ENCODE measurements at places on chromosomes 1 and 21.

DNA sequence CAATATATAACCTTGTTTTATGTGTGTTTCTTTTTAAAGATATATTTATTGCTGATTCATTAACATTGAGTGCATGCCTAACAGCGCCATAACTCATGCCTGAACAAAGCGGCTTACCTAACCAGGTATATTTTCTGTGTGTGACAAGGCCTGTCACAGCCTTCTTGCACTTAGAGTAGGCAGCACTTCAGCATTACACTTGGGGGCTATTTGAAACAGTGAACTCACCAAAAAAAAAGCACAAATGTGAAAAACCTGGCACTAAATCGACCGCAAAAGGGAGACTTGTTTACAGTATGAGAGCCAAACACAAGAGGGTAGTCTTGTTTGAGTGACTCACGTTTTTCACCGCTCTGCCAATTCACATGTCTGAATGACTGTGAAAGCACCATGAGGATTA lies 111.7 kb downstream of the DISP1 start:
- DNase-seq: peak; percentile 19

DNA sequence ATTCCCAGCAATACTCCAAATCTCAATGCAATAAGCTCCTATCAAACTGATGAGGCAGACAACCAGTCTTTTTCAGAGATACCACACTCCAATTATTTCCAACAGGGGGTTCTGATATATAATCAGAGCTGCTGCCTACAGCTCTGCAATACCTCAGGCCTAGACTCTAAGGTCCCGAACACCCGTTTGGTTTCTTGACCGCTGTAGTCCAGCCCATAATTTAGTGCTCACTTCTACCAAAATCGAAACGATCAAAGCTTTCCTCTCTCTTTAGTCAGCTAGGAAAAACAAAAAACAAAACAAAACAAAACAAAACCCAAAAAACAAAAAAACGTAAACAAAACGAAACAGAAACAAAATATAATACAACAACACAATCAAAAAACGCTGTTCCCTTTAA lies 453.0 kb downstream of the NEGR1 start:
- no peak for DNase-seq

GRCh38 chr1:246647113-246647512 lies 77.1 kb upstream of the SCCPDH start:
- DNase-seq: no peak

DNA sequence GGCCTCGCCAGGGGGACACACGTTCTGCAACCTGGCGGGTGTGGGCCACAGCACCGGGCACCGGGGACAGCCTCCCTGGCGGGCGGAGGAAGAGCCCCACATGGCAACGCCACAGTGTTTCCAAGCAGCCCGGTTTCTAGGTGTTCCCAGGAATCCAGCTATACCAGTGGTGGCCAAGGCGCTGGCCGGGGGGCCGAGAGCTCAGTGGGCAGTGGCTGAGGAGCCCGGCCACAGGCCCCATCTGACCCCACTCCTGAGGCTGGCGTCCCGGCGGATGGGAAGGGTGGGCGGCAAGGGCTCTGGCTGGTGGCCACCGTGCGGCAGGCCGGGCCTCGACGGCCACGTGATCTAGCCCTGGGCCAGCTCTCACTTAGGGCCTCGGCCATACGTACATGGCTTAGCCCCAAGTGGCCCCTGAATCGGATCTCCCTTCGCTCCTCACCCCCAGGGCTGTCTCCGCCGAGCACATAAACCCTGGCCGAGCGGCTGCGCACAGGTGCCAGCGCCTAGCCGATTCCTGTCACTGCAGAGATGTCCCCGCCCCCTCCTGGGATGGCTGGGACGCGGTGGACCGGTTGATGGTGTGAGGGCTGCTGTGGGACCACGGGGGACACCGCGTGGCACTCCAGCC lies 68.7 kb downstream of the MORN1 start:
- no peak for DNase-seq

GRCh38 chr21:33155422-33155821 lies 74.3 kb upstream of the IFNAR2 start:
- no peak for DNase-seq

DNA sequence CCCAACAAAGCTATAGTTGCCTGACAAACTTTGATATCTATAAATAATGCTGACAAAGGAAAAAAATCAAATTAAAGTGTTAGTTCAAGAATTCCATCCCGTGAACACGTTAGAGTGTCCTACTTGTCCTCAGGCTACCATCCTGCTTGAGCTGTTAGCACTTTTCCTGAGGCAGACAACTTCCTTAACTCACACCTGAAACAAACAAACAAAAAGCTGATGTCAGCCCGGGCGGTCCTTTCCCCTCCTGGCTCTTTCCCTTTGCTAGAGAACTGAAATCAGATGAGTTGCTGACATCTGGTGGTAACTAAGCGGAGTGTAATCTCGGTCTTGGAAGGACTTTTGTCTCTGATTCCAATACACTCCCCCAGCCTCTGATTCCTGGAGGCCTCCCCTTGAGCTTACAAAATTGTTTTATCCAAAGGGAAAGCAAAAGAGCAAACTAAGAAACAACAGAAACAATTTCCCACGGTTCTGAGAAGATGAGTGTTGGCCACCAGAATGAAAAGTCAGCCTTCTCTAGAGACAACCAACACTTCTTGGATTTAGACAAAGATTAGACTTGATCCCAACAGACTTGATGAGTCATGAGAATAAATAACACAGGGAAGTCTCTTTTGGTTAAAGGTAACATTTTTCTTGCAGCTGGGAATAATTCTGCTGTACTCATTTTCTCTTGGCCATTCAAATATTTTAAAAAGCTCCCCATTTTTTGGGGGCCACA lies 135.4 kb downstream of the PROX1 start:
- DNase-seq: peak; percentile 76

DNA sequence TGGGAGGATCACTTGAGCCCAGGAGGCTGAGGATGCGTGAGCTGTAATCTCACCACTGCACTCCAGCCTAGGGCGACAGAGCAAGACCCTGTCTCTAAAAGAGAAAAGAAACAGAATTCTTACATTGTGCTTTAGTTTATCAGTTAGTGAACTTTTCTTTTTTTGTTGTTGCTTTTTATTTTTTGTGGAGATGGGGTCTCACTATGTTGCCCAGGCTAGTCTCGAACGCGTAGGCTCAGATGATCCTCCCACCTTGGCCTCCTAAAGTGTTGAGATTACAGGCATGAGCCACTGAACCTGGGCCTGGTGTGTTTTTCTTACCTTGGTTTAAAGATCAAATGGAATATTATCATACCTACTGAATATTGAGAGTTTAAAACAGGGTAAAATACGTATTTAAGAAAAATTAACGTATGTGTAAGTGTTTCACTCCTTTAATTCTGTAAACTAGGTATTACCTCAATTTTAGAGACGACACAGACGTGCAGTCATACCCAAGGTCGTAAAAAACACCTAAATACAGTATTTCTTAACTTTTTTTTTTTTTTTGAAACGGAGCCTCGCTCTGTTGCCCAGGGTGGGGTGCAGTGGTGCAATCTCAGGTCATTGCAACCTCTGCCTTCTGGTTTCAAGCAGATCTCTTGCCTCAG lies 39.6 kb downstream of the KIF1B start:
- DNase-seq: no peak

DNA sequence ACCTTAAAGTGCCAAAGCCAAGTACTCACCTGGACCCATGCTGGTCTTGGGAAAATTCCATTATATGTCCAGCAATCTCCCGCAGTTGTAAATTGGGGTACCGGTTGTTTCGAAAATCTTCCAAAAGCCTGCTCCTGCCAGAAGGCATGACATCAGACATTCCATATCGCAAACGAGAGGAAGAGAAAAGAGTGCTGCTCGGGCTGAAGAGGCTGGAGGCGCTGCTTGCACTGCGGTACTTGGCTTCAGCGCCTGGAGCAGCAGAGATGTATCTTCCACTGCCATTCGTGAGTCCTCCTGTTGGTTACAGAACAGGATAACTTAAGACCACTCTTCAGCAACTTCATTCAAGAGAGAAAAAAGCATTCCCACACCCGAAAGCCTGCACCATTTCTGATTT lies 45.1 kb upstream of the SDC3 start:
- no peak for DNase-seq

- DNase-seq: no peak
Measured at GRCh38 chr1:94634977-94635416, 93.4 kb upstream of the F3 start.

GRCh38 chr21:25862596-25862995 lies 127.8 kb downstream of the GABPA start:
- DNase-seq: no peak

- no peak for DNase-seq
Measured at GRCh38 chr21:43190951-43191350, 22.1 kb downstream of the CRYAA start.

GRCh38 chr21:17371450-17371849 lies 141.4 kb upstream of the CXADR start:
- DNase-seq: no peak

DNA sequence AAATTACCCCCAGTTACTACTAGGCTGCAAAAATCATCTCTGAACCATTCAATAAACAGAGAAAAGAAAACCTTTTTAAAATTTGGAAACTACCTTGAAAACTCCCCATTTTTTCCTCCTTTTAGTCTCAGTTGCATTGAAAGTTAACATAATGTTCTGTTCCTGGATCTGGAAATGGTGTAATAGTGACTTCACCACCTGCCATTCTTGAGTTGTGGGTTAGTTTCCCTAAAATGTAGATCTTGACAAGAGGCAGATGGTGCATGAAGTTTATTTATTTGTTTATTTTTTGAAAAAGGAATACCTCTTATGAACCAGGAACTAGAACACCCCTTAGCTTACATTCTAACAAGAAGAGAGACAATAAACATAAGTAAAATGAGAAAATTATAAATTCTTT lies 72.8 kb downstream of the ATF6 start:
- DNase-seq: no peak

DNA sequence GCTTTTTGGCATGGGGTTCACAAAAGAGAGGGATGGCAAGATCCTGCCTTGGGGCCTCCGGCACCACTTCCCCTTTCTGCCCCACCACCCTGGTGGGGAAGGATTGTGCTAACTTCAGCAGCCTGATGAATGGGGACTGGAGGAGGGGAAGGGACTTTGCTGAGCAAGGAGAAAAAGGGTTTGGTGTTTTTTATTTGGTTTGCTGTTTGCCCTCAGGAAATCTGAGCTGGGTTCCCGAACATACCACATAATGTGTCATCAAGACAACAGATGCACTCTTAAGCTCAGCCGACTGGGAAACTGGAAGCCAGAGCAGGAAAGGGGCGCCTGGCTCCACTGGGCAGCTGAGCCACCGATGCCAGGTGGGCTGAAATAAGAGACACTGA lies 19.8 kb downstream of the OLFML2B start:
- DNase-seq: no peak

DNA sequence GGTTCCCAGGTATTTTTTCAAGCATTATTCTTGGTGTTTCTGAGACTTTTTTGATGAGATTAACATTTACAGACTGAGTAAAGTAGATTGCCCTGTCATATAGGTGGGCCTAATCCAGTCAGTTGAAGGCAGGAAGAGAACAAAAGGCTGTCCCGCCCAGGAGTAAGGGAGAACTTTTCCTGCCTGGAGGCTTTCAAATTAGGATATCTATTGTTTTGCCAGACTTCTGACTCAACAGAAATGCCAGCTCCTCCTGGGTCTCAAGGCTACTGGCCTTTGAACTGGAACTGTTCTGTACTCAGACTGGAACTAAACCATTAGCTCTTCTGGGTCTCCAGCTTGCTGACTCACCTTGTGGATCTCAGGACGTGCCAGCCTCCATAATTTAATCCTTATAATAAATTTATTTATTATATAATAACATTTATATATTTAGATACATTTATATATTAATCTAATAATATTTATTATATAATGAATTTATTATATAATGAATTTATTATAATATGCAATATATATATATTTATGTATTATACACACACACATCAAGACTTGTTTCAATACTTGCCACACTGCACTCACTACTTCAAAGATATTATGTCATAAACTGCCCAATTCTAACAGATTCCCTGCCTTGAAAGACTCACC lies 510.8 kb upstream of the B3GALT2 start:
- DNase-seq: no peak

DNA sequence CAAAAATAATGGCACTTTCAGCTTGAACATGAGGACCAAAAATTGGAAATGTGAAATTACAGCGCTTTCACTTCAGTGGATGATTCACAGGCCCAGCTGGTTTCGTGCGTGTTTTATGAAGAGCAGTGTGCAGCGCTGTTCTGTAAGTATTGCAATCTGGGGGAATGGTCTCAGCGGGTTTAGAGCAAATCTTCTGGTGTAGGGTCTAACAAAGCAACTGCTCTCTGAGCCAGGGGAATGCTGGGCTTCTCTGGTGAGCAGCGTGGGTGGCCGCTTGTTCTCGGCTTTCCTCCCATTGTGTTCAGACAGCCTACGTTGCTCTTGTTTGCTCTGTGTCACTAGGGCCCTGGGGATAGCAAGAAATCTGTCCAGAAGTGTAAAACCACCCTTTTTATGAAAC lies 42.4 kb upstream of the GADD45A start:
- DNase-seq: no peak

- DNase-seq: no peak
Measured at GRCh38 chr1:29413661-29414060, 177.3 kb downstream of the PTPRU start.

DNA sequence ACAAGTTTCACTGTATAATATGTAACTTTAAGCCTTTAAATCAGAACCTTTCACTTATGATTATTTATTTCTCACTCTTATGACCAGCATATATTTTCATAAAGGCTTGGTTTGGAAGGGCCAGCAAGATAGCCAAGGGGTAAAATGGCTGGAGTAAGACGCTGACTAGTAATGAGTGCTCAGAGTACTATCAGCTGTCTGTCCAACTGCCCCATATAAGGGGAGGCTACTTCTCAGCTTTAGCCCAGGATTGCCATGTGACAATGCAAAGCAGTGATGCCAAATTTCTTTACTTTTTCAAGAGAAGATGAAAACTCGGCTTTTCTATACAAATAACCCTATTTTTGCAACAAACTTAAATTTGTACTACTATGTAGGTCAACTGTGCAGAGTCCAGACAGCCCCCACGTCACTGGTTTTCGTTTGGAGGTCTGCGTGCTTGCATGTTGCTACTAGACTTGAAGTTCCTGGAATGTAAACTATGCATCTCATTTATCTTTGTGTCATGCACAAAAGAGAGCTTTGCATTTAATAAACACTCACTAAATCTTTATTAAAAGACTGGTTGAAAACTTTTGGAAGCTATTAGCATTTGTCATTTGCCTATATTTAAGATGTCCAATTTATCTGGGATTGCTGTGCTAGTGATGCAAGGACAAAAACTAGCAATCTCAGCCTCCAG lies 110.4 kb downstream of the TNFSF18 start:
- DNase-seq: no peak

- DNase-seq: peak; percentile 45
Measured at GRCh38 chr1:54944610-54945392, 35.6 kb upstream of the TMEM61 start.

- no peak for DNase-seq
Measured at GRCh38 chr1:24558902-24559791, 3.3 kb downstream of the NCMAP start.

DNA sequence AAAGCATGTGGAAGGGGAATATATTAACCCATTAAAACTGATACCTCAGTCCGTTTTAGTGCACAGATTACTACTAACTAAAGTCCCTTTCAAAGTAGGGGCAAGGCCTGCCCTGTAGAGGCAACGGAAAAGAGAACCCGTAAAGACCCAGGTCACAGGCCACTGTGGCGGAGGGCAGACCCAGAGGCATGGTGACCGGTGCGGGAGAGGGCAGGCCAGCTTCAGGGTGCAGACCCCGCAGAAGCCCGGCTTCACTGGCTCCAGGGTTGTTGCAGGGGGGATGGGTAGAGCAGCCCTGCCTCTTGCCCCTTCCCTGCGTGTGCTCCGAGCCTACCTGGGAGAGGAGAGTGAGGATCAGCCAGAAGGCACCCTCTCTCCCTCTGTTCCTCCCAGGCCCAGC lies 17.7 kb downstream of the CNTN2 start:
- DNase-seq: no peak

- no peak for DNase-seq
Measured at GRCh38 chr1:164384262-164384661, 174.7 kb upstream of the PBX1 start.

Data from NCI-H2081 treated with DMSO at 0.1 percent for 48 hours (cell line).